NCI-H774 (cell line): ENCODE measurements at places on chromosomes 11 and 22.

GRCh38 chr11:14022821-14023220 is 60.3 kb downstream of the SPON1 start:
- no peak for DNase-seq

GRCh38 chr11:10418950-10419310 is 36.1 kb upstream of the AMPD3 start:
- DNase-seq = no peak

- no peak for DNase-seq
Observed at GRCh38 chr11:128741511-128741910, 47.6 kb downstream of the FLI1 start.

DNA sequence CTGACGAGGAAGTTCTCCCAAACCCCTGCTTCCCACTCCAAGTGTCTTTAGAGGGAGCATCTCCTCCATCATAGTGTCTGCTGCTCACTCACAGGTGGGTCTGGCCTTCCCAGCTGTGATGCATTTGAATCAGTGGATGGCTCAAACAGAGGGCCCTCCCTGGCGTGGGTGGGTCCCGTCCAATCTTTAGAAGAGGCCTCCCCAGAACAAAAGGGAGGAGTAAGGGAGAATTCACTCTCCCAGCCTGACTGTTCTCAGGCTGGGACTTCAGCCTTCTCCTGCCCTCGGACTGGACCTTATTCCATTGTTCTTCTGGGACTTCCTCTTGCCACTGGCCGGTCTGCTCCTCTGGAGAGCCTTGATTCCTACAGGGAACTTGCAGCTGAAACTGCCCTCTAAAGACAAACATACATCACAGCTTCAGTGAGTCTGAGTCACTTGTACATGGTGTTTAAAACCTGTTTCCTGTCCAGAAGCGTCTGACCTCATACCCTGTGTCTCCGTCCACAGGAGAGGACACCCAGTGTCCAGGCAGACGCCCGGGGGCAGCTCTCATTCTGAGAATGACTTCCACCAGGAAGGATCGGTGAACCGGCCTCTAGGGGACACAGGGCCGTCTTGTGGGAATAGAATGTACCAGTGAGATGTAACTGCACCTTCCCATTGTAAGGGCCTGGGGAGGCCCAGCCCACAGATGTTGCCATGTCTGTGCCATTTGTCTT is 234.7 kb downstream of the BRD1 start:
- DNase-seq = no peak

DNA sequence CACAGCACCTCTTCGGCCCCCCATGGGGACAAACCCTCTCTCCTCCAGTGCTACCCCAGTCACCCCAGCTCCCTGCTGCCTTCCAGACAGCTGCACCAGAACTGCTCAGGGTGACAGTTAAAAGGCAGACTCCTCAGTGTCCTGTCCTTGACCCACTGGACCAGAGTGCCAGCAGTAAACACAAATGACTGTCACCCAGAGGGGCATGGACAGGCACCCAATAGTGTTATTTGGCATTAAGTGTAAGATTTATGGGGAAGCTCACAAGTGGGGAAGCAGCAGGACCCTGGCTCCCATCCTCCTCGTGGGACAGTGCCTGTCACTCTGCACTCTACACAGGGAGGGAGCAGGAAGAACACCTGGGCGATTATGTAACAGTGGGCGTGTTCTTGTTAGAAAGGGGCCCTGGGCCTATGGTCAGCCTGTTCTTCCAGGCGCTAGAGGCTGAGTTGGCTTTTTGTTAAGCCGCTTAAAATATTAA is 5.0 kb downstream of the RPS19BP1 start:
- DNase-seq = no peak
